Stimulated activated CD4-positive, alpha-beta T cell treated with anti-CD3 and anti-CD28 coated beads, TNF-alpha, amount 100 ng/mL, for 24 hours (primary cell): ENCODE measurements at places on chromosomes 1 and 21.
A peak's percentile ranks its signal among the peaks of the same experiment; 100 is the strongest.

DNA sequence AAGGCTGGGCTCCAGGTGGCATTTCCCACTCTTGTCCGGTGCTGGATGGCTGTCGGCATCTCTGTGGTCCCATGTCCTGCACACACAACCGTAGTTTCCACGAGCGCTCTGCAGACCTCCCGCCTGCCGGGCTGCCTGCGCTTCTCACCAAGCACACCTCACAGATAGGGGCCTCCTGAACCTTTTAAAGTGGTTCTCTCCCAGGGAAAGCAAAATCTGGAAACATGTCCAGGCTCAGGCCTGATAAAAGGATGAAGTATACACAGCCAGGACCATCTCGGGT, 46.2 kb downstream of the CAPN9 start:
- DNase-seq: no peak

GRCh38 chr1:11037740-11038182, 9.3 kb downstream of the MASP2 start:
- peak; percentile 87 for DNase-seq

- no peak for DNase-seq
Measured at GRCh38 chr21:46189959-46190490, 5.8 kb upstream of the SPATC1L start.

DNA sequence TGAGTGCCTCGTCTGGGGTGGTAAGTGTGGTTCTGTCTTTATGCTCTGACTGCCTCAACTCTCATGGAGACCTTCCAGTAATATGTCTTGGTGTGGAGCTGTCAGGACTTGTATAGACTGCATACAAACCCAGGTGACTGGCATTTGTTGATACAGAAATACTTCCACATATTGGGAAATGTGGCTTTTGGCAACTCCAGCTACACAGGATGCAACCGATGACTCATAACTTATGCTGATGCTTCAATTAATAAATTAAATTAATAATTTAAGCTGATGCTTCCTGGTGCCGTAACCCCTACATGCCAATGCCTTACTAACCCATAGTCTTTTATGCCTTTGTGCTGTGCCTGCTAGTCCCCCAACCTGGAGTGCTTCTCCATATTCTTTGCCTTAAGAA, 72.3 kb upstream of the ARTN start:
- DNase-seq: no peak

DNA sequence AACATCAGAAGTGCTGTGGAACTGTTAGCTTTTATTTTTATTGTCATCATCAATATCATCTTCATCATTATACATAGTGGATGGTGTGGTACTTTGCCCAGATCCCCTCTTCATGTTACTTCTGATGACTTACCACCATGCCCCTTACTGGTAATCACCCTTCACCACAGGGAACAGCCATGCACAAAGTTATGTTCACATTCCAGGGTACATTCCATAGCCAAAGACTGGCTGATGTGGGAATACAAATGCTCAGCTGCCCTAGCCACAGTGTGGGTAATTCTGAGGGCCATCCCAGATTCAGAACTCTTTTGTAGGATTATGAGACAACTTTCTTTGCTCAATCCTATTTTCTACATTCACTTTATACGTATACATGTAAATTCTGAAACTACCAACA, 691.3 kb upstream of the CXADR start:
- DNase-seq: no peak

- DNase-seq: no peak
Measured at GRCh38 chr1:3795453-3796214, 664 bp downstream of the LRRC47 start.

DNA sequence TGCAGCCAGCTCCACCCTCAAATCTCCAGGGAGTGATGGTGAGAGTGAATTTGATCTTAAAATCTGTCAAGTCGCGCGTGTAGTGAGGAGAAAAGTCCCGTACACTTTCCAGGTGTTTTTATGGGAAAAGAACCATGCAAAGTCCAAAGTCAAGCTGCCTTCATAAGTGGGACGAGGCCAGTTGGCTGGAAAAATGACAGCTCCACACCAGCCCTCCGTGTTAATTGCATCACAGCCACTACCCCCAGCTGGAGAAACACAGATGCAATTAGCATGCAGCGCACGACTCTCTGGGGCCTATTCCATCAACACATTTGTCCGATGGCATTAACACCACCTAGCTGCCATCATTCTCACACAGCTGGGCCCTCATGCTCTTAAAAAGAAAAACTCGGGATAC, 68.4 kb downstream of the KLHDC7A start:
- no peak for DNase-seq

DNA sequence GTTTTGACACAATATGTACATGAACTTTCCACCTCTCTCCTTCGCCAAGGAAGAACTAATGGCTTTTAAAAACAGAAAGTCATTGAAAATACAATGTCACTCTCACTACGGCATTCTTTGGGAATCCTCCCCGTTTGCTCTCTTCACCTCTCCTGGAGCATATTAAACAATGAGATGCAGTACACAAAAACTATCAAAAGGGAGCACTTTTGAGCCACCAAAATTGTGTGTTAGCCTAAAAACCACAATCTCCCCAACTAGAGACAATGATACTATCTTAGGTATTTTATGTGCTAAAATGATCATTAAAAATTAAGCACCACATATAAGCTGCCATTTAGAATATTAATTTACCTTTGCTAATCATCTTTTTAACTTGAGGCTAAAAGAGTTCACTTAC, 425.5 kb downstream of the KCTD3 start:
- no peak for DNase-seq

DNA sequence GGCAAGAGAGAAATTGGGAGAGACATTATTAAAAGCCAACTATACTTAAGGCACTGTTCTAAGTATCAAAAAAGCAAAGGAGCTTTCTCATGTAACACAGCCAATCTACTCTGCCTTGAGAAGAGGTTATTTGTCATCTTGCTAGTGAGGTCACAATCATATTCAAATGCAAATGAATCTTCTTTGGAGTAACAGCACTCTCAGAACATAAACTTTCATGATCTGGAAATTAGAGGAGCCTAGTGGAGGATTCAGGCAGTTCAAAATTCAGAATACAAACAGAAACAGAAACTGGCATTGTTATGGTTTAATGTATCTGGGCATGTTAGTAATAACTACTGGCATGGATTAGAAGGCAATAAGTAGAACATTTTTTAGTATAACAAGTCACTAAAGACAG, 57.4 kb downstream of the ARID4B start:
- no peak for DNase-seq

- no peak for DNase-seq
Measured at GRCh38 chr1:155424091-155424490, 103.4 kb downstream of the RUSC1 start.

DNA sequence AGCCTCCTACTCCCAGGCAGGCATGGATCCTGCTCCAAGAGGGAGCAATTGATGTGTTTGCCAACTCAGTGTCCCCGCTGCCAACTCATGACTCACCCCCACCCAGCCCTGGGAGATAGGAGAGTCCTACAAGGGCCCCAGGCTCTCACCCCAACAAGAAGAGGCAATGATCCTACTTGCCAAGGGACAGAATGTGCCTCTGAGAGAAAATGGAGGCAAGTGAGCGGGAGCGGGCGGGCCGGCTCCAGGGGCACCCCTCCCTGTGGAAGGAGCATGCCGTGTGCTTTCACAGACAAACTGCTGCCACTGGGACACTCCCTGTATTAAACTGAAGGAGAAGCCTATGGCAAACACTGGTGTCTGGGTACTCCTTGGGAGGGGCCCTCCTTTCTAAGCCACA, 16.7 kb downstream of the PKP1 start:
- DNase-seq: no peak

- DNase-seq: peak; percentile 40
Measured at GRCh38 chr1:230310381-230311163, 115.6 kb downstream of the PGBD5 start.

GRCh38 chr1:157948312-157949073, 45.0 kb upstream of the KIRREL1 start:
- DNase-seq: no peak

DNA sequence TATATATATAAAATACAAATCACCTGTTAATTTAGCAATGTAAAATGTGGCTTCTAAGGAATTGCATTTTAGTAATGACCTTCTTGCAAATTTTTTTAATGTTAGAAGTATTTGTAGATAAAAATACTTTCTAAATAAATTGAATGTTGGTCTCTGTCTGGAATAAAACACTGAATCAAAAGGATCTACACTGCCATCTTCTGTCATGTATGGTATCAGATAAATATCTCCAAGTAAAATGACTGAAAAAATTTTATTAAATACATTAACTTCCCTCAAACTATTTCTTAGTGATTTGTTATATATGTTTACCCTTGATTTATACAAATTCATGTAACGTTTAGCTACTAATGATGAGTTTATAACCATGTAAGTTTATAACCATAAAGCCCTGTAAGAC, 2029.3 kb downstream of the MRPL39 start:
- DNase-seq: no peak

DNA sequence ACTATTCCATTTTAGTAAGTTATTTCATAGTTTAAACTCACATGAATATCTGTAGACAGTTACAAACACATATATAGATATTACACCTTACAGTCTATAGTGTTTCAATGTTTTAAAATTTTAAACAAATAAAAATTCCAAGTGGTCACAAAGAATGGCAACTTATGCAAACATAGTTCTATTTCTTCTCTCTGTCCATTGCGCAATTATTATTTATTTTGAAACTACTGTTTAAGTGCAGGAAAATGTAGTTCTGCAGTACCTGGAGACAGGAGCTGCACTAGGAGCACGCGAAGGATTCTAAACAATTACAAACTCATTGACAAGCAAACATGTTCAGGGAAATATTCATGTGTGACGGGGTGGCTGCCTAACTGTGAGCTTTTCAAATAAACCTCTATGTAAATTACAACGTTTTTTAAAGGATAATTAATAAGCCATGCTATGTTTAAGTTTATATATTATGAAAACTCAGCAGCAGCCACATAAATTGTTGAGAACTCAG, 312.0 kb upstream of the DUSP10 start:
- no peak for DNase-seq

- DNase-seq: no peak
Measured at GRCh38 chr1:6386371-6386949, 7.1 kb downstream of the ACOT7 start.

- peak; percentile 69 for DNase-seq
Measured at GRCh38 chr1:168225476-168226190, at the start of gene SFT2D2. Gene SFT2D2, plus strand, starts transcription at chr1:168226004. Its CDS starts 76 bp downstream, at chr1:168226080.

- no peak for DNase-seq
Measured at GRCh38 chr1:220339581-220339980, 67.3 kb upstream of the RAB3GAP2 start.

DNA sequence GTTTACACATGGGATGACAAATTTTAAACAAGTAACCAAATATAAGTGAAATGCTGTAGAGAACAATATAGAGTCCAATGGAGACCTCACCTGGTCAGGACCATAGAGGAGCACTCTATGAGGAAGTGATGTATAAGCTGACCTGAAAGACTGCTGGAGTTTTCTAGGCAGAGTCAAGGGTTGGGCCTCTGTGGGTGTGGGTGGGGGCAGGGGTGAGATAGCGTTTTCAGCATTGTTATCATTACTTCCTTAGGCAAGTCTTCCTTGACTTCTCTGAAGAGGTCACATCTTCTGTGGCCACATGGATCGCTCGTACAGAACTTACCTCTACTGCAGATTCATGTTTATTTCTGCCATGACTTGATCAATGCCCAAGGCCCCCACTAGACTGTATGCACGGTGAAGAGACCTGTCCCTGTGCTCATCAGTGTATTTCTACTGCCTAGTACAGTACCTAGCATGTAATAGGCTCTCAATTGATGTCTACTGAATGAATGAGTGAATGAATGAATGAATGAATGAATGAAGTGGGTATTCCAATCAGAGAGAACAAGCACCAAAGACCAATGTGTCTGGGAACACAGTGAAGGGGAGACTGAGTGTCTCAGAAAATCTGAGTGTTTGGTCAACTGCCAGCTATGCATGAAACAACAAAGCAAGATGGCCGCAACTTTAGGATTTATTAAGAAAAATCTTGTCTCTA, 116.5 kb downstream of the RNF220 start:
- no peak for DNase-seq

GRCh38 chr1:28392027-28392652, 22.6 kb downstream of the PHACTR4 start:
- no peak for DNase-seq
